Activated naive CD4-positive, alpha-beta T cell treated with Interleukin-2 at 50 U/mL for 16 hours (primary cell): ENCODE measurements at places on chromosomes 7 and 10.

GRCh38 chr10:119337796-119338432, 130.5 kb downstream of the GRK5 start:
- no peak for DNase-seq

DNA sequence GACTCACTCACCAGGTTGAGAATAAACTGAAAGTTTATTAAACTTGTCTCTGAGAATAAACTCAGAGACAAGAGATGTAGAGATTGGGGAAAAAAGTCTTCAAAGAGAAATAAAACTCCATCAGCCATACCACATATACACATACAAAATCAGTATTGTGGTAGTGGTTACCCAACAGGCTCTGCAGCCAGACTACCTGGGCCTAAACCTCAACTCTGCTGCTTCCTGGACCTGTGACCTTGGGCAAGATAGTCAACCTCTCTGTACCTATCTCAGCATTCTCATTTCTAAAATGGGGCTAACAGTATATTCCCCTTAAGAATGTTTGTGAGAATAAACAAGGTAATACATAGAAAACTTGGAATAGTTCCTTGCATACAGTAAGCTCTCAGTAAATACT, 15.3 kb downstream of the TPK1 start:
- DNase-seq = no peak

DNA sequence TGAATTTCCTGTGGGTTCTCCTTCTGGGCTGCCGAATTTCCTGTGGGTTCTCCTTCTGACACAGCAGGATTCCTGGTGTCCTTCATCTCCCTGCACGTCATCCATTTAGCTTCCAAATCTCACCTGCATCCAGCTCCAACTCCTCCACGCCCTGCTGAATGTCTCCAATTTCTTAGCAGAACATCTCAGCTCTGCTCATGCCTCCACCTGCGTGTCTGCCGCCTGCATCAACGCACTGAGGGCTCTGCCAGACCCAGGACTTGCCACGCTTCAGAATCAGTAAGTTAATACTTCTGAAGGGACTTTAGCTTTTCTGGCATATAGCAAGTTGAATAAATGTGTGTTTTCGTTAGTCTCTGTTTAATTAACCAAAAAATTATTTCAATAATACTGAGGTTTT, 31.1 kb upstream of the VIPR2 start:
- no peak for DNase-seq

DNA sequence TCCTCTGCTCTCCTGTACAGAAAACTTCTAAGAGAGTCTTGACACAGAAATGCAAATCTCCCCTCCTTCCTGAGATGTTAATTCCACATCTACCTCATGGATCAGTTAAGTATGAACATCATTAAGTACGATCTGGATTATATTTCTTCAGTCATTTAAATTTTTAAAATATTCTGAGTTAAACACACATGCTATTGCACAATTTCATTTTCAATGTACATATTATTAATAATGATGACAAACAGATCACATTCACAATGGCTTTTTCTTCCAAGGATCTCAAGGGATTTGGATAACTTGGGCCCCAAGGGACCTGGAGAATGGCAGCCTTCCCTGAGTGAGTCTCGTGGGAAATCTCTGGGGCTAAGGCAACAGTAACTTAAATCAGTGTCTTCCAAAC, 16.2 kb downstream of the BEND7 start:
- no peak for DNase-seq

DNA sequence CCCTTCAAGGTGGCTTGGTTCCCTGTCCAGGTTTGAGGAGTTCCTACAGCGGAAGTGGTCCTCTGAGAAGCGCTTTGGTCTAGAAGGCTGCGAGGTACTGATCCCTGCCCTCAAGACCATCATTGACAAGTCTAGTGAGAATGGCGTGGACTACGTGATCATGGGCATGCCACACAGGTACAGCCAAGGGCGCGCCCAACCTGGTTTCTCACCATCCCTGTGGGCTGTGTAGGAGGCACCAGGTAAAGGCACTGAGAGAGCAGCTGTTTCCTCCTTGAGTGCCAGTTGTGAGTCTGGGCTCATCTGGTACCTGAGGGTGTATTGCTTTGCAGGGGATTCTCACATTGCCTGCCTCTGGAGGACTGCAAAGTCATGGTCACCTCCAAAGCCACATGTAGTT, 68.0 kb downstream of the OGDH start:
- DNase-seq = no peak

DNA sequence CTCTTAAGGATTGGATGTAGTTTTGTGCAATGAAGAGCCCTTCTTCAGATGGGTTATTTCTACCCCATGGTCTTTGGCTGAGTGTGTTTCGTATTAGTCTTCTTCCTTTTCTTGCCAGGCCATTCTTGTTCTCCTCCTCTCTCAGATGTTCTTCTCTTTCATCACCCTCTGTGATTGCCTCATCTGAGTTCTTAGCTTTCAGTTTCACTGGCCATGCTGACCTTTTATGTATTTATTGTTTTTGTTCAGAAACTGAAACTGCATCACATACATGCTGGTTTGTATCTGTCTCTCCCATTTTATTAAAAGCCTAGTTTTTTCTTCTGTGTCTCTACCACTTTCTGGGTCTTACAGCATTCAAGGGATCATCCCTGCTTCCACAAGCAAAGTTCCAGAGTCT, 21.7 kb upstream of the PCGF5 start:
- DNase-seq = no peak

GRCh38 chr10:323651-324293, 188.5 kb downstream of the ZMYND11 start:
- DNase-seq = peak; percentile 62

DNA sequence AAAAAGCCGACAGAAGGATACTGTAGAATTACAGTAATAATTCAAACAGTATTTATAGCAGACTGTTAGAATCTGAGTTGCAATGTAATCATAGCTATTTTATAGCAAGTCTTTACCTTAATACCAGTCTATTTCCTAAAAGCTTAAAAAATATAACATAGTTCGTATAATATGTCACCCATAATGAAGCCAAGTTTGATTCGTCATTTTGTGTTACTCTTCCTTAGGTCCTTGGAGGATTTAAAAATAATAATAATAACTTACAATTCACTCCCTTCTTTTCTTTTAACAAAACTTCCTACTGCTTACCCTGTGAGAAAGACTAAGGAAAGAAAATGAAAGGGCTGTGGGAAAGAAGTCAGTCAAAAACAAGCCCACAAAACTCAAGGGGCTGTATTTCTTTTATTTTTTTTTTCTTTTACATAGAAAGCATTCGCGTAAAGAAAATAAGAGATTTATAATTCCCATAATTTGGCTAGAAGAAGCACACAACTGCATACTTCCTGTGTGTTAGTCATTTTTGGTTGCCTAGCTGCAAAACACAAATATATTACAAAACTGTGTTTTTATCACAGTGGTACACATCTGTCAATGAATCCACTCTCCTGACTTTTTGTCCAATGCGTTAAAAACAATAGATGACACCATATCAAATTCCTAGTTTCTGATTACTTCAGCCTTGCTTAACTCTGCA, 187.2 kb upstream of the CELF2 start:
- no peak for DNase-seq

- DNase-seq = no peak
These were observed 398.5 kb downstream of the REEP3 start for GRCh38 chr10:63919575-63920279.

- DNase-seq = no peak
These were observed 56.3 kb downstream of the LRMDA start for GRCh38 chr10:75487755-75488125.

- DNase-seq = no peak
These were observed 308.7 kb upstream of the SORCS1 start for GRCh38 chr10:107473225-107473624.

- no peak for DNase-seq
These were observed 153.2 kb upstream of the COL1A2 start for GRCh38 chr7:94241402-94241925.

- DNase-seq = no peak
These were observed 437.5 kb upstream of the FOXK1 start for GRCh38 chr7:4244635-4245034.

- no peak for DNase-seq
These were observed 91.3 kb downstream of the DGKI start for GRCh38 chr7:137755427-137755826.

GRCh38 chr10:124301736-124302135, 117.0 kb downstream of the OAT start:
- DNase-seq = no peak

DNA sequence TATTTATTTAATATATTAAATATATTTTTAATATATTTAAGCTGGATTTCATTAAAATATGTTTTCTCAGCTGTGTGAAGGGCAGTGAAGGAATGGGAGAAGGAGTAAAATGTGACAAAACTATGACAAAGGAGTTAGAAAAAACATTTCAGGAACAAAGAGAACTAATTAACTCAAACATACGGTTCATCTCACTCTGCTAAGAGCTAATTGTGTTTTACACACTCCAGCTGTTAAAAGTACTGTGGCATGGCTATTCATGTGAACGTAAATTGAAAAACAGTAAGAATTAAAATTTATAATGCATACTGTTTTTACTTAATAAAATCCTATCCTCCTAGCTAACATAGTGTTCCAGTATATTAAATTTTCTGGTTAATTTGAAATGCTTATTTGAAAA, 262.5 kb upstream of the GNAI1 start:
- DNase-seq = no peak

DNA sequence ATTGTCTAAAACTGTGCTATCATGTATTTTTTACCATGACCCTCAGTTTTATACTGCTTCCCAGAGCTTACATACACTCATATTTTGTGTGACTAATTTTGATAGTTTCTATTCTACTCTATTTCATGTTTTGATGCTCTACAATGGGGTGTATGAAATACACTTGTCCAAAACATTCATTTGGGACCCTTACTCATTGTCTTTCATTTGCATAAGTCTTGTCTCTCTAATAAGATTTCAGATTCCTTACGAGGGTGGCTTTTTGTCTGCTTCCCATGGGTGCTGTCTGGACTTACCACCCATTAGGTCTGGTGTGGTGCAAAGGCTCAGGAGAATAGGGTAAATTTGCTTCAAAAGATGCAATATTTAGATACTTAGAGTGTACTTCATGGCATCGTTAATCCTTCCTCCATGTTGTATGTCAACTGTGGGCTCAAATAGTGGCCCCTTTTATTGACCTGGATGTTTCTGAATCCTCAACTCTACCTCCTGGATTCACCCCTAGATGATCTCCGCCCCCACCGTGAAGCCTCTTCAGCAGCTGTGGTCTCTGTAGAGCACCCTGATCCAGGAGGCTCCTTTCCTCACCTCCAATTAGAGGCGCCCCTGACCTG, 3.6 kb upstream of the GIMAP5 start:
- DNase-seq = no peak

DNA sequence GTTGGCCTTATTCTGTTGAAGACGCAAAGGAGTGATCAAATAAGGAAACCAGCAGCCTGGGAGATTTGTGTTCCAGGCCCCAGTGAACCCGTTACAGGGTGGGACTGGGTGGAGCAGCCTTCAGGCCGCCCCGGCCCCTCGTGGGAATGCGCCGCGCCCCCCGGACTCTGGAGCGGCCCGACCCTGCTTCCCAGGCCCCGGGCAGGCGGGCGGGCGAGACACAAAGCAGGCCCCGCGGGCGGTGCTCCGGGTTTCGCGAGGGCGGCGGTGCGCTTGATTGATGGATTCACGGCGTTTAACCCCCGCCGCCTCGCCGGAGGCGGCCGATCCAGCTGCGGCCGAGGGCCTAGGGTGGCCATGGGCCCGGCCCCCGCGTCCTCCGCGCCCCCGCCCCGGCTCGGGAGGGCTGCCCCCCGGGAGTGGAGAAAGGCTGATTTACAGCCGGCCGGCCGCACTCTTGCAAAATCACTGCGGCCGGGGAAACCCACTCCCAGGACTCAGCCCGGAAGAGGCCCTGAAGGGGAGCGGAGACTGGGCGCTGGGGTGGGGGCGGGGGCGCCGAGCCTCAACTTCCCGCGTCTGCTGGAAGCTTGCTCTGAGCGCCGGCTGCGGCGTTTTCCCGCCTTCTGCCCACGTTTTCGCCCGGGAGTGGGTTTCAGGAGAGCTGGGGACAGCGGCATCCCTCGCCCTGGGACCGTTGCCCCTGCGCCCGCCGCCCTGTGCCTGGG, 299.6 kb upstream of the NFE2L3 start:
- no peak for DNase-seq

DNA sequence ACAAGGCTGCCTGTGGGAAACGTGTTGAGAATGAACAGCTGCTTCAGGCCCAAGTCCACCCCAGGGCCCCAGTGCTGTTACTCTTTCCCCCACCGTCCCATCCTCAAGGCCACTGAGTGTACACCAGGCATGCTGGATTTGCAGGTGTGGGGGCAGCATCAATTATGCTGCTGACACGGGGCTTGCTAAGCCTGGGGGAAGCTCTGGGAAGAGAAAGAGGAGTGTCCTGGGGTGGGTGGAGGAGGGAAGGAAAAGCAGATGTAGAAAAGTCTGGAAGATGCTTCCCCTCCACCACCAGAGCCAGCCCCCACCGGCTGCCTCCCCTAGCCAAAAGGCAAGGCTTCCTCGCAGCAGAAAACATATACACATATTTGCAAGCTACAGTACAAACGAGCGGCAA, 153.9 kb downstream of the CDH23 start:
- no peak for DNase-seq

- no peak for DNase-seq
These were observed 558.4 kb downstream of the SDK1 start for GRCh38 chr7:3859431-3859830.

DNA sequence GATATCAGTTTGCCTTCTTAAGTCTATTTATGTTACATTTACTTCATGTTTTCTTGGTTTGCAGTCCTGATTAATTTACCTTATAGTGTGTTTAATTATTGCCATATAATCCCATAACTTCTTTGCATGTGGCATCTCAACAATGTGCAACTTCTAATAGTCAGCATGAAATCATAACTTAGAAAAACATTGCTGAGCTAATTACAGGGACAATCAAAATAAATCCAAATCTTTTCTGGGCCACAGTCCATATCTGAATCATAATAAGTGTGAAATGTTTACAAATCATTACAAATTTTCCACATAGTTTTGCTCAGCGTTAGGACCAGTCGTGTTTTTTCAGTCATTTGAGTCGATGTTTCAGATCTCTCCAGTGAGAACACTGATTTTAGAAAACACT, 29.1 kb upstream of the CABCOCO1 start:
- DNase-seq = no peak

DNA sequence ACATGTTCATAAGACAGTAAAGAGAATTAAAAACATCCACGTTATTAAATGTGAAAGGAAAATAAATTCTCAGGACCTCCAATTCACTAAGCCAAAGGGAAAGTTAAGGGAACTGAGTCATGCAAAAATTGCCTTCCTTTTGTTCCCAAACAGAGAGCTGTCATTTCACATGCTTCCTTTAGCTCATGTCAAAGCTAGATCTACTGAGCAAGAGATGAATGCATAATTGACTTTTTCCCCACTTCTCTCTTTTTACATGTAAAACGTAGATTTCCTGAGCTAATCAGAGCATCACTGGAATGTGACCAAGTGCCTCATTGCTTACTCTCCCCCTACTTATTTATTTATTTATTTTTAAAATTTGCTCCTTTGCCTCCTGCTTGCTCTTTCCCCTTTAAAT, 129.1 kb upstream of the AMPH start:
- DNase-seq = no peak

DNA sequence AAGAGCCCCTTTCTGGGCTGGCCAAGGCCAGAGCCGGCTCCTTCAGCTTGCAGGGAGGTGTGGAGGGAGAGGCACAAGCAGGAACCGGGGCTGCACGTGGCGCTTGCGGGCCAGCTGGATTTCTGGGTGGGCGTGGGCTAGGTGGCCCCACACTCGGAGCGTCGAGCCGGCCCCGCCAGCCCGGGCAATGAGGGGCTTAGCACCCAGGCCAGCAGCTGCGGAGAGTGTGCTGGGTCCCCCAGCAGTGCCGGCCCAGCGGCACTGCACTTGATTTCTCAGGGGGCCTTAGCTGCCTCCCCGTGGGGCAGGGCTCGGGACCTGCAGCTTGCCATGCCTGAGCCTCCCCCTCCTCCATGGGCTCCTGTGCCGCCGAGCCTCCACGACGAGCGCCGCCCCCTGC, 48.1 kb downstream of the SH2D4B start:
- DNase-seq = no peak
